ENCODE measurements at places on chromosomes 12 and 14.

DNA sequence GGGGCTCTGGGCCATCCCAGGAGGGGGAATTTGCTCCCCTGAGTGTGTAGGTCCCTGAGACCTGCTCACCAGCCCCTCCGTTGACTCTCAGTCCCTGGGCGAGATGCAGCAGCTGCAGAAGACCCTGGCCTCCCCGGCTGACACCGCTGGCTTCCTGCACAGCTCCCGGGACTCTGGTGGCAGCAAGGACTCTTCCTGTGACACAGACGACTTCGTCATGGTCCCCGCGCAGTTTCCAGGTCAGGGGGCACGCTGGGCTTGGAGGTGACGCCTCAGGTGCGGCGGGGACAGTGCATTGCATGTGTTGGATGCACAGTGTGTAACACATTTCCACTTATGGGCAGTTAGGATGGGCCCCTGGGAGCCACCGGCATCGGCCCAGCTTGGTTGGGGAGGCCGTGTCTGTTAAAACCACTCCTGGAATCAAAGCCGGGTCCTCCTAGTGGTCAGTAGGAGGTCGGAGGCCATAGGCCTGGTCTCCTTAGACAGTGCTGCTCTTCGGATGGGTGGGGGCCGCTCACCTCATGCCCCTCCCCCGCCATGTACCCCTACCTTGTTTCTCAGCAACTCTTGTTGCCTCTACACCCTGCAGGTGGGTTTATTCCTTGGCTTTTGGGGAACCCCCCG is 17.1 kb upstream of the PUS1 start:
- no peak for DNase-seq

DNA sequence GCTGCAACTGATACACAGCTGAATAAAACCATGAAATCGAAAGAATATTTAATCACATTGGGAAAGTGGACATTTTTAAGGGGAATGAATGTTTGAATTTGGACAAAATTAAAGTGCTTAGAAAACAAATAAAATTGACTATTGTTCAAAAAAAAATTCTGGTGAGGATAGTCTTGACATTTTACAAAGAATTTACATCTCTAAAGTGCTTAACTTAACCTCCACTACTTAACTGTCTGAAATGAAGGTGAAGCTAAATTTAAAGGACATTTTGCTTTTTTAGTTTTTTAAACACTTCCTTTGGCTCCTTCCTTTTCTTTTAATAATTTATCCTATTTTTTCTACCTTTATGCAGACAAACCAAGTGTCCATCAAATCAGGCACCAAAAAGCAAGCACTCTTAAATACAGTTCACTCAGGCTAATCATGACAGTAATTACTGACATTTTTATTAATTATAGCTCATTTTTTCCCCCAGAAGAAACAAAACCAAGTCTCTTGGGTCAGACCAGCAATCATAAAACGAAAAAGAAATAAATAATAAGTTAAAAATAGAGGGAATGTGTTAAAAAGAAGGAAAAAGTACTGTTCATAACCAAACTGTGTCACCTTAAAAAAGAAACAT is 5.7 kb upstream of the CCND2 start:
- DNase-seq: no peak

- DNase-seq: no peak
These were observed 61.7 kb downstream of the PPP1R36 start for GRCh38 chr14:64611358-64612020.

DNA sequence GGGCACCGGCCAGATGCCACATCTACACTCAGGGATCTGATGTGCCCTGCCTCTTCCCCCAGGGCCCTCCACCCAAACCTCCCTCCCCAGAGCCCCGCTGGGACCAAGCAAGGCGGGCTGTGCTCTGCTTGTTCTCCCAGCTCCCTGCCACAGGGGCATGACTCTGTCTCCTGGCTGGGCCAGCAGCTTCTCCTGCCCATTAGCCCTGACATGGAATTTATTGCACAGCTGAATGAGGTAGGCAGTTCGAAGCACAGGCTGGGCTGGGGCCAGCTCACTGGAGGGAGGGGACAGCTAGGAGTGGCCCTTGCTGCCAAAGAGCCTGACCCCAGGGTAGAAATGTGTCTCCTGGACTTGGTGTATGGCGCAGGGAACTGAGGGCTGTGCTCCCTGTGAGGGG is 42.4 kb downstream of the ARL6IP4 start:
- DNase-seq: no peak

Measured in stimulated activated naive CD4-positive, alpha-beta T cell (primary cell).